ENCODE measurements at places on chromosomes 5 and 9.

- DNase-seq: no peak
These were observed 105.9 kb downstream of the GADD45G start for GRCh38 chr9:89710697-89711096.

DNA sequence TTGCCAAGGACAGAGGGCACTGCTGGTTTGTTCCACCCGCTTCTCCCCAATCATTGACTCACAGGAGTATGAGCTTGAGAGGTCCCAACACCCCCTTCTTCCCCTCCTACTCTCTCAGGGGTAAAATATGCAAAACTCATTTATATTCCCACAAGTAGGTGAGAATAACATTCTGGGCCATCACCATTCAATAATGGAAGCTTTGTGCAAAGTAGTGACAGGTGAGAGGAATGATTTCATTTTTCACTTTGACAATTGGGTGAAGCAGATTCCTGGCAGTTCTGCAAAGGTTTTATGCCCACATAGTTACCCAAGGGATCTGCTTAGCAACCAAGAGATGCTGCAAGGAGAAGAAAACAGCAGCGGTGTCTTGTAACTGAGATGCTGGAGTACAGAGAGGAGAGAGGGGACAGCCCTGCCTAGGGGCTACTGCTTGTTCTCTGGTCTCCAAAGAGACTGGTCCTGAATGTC, 137.6 kb downstream of the CMYA5 start:
- DNase-seq: no peak

DNA sequence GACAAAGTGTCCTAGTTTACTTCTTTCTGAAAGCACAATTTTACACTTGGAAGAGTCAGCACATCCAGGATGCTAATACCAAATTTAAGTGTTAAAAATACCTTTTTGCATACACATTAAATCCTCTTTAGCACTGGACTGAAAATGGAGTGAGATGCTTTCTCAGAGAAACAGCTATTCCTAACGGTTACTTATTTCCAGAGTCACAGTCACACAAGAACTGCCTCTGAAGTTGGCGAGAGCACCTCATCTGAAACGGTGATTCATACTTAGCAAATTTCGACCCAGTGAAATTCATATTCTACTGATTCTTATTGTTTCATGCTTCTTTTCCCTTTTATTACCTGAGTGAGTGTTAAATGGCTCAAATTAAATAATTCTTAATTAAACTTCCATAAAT, 12.2 kb downstream of the CDH18 start:
- DNase-seq: no peak

GRCh38 chr9:117707561-117707960, 3.4 kb downstream of the TLR4 start:
- DNase-seq: no peak

GRCh38 chr5:75358117-75358516, 21.1 kb downstream of the HMGCR start:
- DNase-seq: no peak

GRCh38 chr5:60370508-60370907, 329.5 kb downstream of the DEPDC1B start:
- DNase-seq: no peak

GRCh38 chr5:149474198-149474597, 77.0 kb downstream of the CSNK1A1 start:
- DNase-seq: no peak

DNA sequence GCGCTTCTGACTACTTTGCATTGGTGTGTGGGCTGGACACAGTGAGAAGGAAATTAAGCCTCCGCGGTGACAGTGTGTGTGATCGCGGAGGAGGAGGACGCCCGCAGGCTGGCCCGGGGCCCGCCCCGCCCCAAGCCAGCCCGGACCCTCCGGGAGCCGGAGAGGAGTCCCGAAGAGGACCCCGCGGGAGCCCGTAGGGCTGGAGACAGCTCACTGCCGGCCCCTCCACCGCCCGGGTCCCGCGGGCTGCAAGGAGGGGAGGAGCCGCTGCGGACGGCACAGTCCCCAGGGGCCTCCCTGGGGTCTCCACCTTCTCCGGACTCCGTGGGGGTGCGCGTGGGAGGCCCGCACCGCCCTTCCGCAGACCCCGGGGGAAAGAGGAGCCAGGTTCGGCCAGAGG, 146.4 kb upstream of the ERCC6L2 start:
- no peak for DNase-seq

DNA sequence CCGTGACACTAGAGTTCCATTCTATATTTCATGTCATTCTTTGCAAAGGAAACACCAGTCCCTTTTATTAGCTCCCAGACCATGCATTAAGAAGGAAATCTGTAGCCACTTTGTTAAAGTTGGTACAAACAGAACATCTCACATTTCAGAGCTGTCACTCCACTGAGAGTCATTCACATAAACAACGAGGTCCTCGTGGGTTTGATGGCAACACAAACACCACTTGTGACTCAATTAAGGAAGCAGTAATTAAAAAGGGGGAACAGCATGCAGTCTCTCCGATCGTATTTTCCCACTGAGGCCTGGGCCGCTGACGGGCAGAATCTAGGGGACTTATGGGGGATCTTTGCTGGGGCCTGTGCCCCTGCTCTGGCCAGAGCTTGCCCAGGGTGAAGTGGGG, 94.2 kb upstream of the ZNF618 start:
- DNase-seq: no peak
